Smooth muscle cell of the umbilical artery (primary cell): ENCODE measurements at places on chromosomes 5 and 9. TPM values are rescaled to one million over a fixed set of nuclear protein-coding genes. Genes with fewer than 3 reads are reported as not detected.

CATSPER3 gene
- total RNA-seq: not detected in 2 replicates

MRPL36 gene
- 19.3 and 30.1 TPM in 2 replicates for total RNA-seq

GADD45G gene
- total RNA-seq: 0.51 and 1.8 TPM in 2 replicates

CBY3 gene
- 0.23 TPM in 1 of 2 replicates, not detected in the other for total RNA-seq

ADAMTSL2 gene
- total RNA-seq: 0.83 and 4.8 TPM in 2 replicates
